ENCODE measurements at places on chromosomes 16 and 17.

- no peak for DNase-seq
Observed at GRCh38 chr16:81921843-81922584, 89.3 kb downstream of the SDR42E1 start.

GRCh38 chr16:73565263-73565662, 517.3 kb upstream of the ZFHX3 start:
- DNase-seq = no peak

- DNase-seq = peak; percentile 72
Observed at GRCh38 chr17:40348562-40349476, 15.7 kb downstream of the GJD3 start.

DNA sequence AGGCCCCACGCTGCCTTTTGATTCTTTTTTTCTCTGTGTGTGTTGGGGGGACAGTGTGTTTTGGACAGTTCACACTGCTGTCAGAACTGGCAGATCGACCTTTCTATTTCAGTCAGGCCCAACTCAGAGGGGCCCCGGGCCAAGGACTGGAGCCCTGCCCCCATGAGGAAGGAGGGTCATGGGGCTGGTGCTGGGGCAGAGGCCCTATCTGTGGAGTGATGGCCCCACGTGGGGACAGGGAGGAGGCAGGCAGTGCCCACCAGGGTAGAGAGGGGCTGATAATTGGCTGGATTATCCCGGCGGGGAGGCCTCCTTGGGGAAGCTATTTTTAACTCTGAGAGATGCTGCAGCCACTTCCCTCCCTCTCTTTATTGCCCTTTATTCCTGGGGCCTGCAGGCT, 5.7 kb upstream of the KCNJ12 start:
- no peak for DNase-seq

DNA sequence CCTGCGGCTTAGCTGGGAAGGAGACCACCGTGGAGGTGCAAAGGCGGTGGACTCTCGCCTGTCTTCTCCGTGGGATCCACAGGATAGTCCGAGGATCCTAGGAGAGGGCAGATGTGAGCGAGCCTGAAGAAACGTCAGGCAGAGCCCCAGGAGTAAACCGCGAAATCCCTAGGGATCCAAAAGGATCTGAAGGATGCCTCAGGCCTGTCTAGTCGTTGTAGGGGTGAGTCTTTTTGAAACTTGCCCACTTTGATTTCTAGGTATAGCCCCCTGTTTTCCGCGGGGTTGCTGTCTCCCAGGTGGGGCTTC, 576.5 kb downstream of the KCNJ18 start:
- no peak for DNase-seq

GRCh38 chr17:79391376-79392233, 219.2 kb downstream of the RBFOX3 start:
- peak; percentile 62 for DNase-seq

GRCh38 chr17:33572615-33573014, 279.5 kb upstream of the ASIC2 start:
- DNase-seq = no peak

DNA sequence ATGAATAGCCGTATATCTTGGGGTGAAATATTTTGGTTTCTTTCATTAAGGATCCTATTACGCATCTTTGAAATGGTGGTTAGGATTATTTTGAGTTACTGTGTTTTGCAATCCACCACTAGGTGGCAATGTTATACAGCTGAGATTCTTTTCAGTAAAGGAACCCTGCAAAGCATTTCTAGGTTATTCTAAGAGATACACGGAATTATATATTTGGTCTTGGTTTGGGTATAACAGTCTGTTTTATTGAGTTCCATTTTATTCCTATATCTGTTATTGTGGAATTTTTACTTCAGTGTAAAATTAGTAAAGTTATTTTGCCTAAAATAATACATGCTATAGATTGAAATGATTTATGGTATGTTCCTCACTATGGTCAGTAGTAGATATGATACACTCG, 62.9 kb upstream of the CPHXL start:
- peak; percentile 78 for DNase-seq

GRCh38 chr16:20415541-20415940, 6.2 kb downstream of the ACSM5 start:
- DNase-seq = no peak

GRCh38 chr17:39461926-39462569, 762 bp downstream of the CDK12 start:
- no peak for DNase-seq

GRCh38 chr16:19269098-19269497, 16.4 kb upstream of the CLEC19A start:
- DNase-seq = no peak

- DNase-seq = no peak
Observed at GRCh38 chr17:48047113-48047740, 932 bp upstream of the NFE2L1 start.

DNA sequence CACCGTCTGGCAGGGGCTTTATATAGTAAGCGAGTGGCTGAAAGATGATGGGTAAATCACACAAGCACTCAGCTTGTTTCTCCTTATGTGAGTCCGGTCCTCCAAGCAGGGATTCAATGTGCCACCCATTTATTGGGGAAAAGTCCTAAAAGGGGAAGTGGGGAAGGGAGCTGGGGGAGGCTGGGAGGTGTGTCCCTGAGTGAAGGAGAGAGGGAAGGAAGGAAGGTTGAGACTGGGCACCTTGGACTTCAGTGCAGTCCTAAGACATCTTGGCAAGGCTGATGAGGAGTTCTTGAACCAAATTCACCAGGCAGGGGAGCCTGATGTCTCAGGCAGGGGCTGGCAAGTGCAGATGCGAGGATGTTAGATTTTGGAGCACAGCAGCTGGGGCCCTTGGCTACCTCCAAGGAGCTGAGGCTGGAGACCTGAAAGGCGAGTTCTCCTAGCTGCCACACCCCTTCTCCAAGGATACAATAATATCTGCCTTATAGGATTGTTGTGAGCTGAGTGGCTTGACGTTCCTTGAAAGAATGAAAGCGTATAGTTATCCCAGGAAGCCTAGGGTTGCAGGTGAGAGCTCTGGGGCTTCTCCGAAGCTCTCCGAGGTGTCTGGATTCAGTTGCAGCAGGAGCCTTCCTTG, 23.0 kb upstream of the CYLD start:
- DNase-seq = no peak

DNA sequence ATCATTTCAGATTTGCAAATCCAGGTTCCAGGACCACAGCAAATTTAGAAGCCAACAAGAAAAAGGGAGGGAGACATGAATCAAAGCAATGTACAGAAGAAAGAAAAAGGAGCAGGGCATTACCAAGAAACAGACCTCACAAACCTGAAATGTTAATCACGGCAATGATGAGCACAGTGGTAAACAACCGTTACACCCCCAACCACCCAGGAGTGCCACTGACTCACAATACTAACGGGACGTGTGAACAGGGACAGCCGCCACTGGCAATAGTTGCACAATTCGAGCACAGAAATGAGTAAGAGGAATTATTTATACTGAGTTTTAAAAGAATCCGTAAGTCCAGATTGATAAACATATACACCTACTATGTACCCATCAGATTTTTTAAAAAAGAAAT, 13.8 kb downstream of the USP22 start:
- DNase-seq = no peak

DNA sequence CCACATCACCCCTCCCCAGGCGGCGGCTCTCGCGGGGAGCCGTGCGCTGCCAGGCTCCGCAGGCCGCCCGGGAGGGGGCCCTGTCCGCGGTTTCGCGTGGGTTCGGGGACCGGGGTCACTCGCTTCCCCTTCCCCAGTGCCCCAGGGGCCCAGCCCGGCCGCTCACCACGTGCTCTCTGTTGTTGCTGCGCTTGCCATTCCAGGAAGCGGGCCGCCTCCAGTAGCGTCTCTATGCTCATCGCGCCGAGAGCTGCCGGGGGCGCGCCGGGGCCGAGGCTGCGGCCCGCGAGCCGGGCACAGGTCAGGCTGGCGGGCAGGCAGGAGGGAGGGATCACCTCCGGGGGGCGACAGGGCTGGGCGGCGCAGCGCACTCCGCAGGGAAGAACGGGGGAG, 390 bp downstream of the MNT start:
- peak; percentile 41 for DNase-seq

Data from NCI-H2171 treated with DMSO at 0.1 percent for 48 hours (cell line).